Bone marrow (tissue), 2 donors: ENCODE measurements at places on chromosomes 1 and 21.
A peak's percentile ranks its signal among the peaks of the same experiment; 100 is the strongest.

DNA sequence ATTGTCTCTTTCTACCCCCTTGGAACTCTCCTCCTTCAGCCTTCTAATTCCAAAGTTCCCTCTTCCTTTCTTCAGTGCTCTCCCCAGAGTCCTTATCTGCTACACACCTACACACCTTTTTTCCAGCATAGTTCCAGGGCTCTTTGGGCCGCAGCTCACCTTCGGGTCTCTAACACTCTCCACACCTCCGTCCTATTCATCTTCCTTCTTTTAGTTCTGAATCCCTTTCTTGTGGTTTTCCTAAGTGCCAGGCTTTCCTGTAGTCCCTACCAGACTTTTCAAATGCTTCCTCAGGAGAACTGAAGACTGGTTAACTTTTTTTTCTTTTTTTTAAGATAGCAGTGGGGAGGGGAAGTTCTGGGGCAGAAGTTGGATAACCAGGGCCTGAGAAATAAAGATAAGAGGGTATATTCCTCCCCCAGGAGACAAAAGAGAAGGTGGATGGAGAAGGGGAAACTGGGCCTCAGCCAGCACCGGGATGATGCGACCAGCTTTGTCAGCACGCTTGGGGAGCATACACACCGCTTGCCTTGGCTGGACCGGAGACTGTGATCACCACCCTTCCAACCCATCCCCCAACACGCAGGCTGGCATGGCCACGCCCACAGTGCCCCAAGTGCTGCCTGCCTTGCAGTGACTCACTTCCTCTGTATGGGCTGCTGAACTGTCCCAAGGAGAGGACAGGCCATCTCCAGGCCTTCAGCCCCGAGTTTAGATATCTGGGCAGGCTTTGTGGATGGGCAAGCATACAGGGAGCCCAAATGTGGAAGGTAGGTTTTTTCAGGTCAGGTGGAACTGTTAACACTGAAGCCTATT is 2.5 kb upstream of the CERS2 start:
- peak; percentile 73 for DNase-seq

- no peak for DNase-seq
These were observed 9.9 kb downstream of the GSTM5 start for GRCh38 chr1:109721971-109722370.

GRCh38 chr1:117173006-117173405 is 37.7 kb downstream of the VTCN1 start:
- DNase-seq, result no peak

DNA sequence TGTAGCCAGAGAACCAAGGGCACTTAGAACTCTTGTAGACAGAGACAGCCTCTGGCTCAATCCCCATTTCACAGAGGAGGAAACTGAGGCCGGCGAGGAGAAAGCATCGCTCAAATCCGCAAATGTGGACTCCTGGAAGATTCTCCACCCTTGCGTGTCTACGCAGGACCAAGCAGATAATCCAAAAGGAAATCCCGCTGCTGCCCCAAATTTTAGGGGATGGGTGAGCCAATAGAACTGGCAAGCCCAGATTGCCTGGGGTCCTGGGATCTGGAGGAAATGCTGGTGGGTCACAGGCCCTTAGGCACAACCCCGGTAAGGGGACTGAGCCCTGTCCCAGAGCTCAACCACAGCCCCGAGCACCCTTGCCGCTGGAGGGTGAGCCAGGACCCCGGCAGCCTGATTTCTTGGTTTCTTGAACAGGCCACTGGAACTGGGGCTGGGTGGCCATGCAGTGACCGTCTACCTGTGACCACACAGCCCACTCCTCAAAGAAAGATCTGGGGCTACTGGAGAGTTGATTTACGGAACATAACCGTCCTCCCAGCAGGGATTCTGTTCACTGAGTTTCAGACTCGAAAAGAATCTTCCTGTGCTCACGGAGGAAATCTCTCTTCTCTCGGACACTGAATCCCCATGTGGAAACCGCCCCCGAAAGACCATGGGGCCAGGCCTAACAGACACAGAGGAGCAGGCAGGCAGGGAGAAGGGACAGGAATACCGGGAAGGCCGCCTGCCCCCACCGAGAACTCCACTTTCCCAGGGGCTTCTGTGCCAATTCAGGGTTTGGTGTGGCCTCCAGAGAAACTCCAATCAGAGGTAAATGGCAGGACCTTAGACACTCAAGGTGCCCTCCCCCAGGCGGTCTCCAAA is 238.4 kb downstream of the NPHP4 start:
- DNase-seq, result no peak

GRCh38 chr1:232586679-232587078 is 43.3 kb downstream of the SIPA1L2 start:
- DNase-seq, result no peak

- DNase-seq, result no peak
These were observed 16.5 kb upstream of the PSMB2 start for GRCh38 chr1:35657851-35658250.

GRCh38 chr1:60044881-60045280 is 28.7 kb downstream of the C1orf87 start:
- no peak for DNase-seq

GRCh38 chr1:44321466-44321865 is 33.6 kb downstream of the ERI3 start:
- no peak for DNase-seq

- no peak for DNase-seq
These were observed 154.8 kb upstream of the CHODL start for GRCh38 chr21:18089786-18090185.

GRCh38 chr1:44220001-44220751 is 6.9 kb downstream of the DMAP1 start:
- no peak for DNase-seq

- no peak for DNase-seq
These were observed 183.7 kb upstream of the CAMK1G start for GRCh38 chr1:209399800-209400199.

GRCh38 chr1:36605942-36606640 is 123.4 kb upstream of the CSF3R start:
- DNase-seq, result no peak

DNA sequence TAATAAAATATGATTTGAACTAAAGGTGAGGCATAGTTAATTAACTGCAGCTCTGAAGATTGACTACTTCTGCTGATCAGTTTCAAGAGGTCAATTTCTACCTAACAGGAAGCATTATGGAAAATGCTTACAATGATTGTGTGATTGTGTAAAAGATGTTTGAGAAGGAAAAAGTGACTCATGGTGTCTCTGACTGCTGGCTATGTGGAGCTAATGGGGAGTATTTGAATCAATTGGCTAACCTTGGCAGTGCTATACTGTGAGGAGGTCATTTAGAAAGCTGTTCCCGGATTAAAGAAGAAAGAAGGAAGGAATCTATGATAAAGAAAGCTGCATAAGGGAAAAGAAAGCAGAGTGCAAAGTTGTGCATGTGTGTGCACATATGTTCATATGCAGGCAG is 376.5 kb downstream of the ADGRL2 start:
- DNase-seq, result no peak

- DNase-seq, result no peak
These were observed 287.5 kb downstream of the ASTN1 start for GRCh38 chr1:176876966-176877515.

DNA sequence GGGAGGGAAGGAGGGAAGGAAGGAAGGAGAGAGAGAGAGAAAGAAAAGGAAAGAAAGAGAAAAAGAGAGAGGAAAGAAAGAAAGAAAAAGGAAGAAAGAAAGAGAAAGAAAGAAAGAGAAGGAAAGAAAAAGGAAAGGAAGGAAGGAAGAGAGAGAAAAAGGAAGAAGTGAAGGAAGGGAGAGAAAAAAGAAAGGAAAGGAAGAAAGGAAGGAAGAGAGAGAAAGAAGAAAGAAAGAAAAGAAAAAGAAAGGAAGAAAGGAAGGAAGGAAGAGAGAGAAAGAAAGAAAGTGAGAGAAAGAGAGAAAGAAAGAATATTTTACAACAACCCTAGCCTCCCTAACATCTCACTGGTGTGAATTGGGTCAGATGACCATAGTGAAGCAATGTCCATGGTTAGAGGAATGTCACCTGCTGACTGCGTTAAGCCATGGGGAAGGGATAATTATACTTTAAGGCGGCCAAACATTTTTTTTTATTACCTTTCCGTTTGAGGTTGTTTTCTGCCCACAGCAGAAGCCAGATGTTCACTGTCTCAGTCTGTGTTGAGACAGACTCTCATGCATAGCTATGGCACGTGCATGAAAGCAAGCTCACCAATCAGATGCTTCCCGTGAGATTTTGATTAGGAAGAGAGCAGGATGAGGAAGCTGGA is 76.4 kb downstream of the SNRPE start:
- DNase-seq, result no peak

GRCh38 chr1:234986750-234987414 is 141.8 kb downstream of the TOMM20 start:
- no peak for DNase-seq

- DNase-seq, result no peak
These were observed 685.0 kb downstream of the ADGRL2 start for GRCh38 chr1:82485591-82486369.

DNA sequence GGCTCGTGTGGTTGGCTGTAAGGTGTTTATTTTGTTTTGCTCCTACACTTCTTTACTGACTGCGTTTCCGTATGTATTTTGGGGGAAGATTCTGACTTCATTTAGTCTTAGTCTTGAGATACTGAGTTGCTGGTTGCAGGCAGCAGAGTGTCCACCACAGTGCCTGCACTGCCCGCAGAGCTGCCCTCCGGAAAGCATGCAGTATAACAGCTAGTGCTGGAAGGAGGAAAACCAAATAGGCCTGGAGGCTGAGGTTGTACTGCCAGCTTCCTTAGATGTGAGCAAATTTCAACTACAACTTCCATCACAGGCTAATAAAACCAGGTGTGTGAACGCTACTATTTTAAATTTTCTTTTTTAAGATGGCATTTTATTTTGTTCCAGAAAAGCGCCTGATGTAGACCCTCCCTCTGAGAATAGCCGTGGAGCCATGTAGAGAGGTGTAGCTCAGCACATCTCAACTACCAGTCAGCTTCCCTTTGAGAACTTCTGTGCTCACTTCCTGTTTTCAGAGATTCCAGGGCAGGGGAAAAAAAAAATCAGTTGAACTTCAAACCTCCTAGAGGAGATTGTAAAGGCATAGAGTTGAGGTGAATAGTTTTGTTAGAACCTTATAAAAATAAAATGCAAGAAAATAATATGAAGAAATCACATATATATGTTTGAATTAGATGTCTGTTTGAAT is 17.6 kb downstream of the LMO4 start:
- no peak for DNase-seq

DNA sequence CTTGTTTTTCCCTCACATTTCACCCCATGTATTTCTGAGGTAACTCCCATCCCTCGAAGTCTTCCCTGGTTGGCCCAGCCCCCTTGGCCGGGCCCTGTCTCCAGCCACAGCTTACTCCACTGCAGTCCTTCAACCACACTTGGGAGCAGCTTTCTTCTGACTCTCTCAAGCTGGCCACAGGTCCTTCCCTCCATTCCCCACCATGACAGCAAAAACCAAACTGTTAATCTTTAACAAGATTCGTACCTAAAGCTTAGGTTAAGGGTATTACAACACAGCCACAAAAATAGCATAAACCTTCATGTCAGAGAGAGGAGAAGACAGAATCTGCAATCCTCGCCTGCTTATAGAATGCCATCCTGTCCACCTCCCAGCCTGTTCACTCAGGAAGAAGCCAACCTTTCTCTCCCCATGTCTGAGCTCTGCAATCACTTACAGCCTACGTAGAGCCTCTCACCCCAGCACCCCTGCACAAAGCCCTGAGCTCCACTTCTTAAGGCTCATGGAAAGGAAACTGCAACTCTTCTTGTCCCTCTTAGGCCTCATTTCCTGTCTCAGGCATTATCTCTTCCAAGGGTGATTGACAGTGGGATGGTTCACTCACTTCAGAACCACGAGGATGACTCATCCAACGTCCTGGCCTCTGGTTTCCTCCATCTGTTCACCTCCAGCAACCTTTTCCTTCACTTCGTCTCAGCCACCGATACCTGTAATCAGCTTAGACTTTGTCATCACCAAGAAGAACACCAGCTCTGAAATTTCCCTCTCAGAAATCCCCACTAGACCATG is 72.8 kb downstream of the CD2 start:
- DNase-seq, result no peak

DNA sequence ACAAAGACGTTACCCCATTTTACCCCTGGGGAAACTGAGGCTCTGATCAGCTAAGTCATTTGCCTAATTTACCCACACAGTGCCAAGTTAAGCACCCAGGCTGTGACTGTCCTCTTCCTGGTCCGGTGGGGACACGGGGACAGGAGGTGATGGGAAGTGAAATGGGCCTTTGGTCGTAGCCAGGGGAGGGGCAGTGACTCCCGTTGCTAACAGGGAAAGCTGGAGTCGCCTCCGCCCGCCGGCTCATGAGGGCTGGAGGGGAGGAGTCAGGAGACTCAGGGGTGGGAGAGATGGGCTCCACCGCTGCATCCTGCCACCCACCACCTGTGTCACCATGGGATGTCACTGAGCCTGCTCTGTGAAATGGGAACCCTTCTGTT is 139.3 kb downstream of the PGBD5 start:
- no peak for DNase-seq

- DNase-seq, result peak; percentile 77
These were observed at the start of gene ARHGAP30 for GRCh38 chr1:161069731-161070270. TSS of gene ARHGAP30 (minus strand) at chr1:161069891. CDS start at chr1:161069624, 267 bp downstream.

GRCh38 chr21:14675774-14676530 is 129.8 kb upstream of the SAMSN1 start:
- no peak for DNase-seq

- no peak for DNase-seq
These were observed 112.0 kb downstream of the PGBD5 start for GRCh38 chr1:230314142-230314470.

DNA sequence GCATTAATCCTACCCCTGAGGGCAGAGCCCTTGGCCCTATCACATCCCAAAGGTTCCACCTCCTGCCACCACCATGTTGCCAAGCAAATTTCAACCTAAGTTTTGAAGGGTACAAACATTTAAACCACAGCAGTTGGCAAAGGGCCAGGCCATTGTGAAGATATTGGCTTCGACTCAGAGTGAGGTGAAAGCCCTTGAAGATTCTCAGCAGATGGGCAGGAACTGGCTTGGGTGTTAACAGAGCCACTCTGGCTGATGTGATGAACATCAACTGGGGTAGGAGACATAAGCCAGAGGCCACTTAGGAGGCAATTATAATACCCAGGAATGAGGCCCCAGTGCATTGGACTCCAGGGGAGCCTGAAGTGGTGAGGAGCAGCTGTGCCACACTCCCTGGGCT is 207.7 kb upstream of the KAZN start:
- no peak for DNase-seq

DNA sequence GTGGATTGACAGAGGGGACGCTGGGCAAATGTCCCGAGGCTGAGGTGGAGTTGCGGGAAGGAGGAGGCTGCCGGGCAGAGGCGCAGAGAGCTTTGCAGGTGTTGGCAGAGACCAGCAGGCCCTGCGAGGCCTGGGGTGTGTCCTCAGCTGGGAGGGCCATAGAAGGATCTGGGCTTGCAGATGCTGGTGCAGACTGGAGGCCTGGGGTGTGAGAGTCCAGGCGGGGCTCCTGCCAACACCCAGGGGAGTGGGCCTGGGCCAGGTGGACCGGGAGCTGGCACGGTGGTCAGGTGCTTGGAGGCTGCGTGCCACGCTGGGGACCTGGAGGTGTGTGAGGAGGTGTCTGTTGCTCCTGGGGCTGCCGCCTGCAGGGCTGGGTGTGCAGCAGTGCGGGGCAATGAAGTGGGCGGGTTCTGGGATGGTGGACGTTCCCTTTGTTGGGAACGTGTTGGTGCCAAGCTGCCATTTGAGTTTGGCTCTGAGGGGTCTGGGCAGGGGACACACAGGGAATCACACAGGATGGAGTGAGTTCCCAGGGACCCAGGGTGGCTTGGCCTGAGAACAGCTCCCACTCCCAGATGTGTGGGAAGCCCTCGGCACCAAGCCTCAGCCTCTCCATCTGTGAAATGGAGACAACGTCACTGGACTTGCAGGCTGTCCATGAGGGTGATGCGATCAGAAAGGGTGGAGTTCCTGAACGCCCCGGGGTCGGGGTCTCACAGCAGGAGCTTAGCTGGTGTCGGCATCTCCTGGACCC is 39.9 kb upstream of the POFUT2 start:
- DNase-seq, result no peak
